ENCODE measurements at places on chromosomes 13 and 19.
A peak's percentile ranks its signal among the peaks of the same experiment; 100 is the strongest.

- DNase-seq = no peak
Measured at GRCh38 chr13:113819731-113820715, 43.9 kb downstream of the GAS6 start.

DNA sequence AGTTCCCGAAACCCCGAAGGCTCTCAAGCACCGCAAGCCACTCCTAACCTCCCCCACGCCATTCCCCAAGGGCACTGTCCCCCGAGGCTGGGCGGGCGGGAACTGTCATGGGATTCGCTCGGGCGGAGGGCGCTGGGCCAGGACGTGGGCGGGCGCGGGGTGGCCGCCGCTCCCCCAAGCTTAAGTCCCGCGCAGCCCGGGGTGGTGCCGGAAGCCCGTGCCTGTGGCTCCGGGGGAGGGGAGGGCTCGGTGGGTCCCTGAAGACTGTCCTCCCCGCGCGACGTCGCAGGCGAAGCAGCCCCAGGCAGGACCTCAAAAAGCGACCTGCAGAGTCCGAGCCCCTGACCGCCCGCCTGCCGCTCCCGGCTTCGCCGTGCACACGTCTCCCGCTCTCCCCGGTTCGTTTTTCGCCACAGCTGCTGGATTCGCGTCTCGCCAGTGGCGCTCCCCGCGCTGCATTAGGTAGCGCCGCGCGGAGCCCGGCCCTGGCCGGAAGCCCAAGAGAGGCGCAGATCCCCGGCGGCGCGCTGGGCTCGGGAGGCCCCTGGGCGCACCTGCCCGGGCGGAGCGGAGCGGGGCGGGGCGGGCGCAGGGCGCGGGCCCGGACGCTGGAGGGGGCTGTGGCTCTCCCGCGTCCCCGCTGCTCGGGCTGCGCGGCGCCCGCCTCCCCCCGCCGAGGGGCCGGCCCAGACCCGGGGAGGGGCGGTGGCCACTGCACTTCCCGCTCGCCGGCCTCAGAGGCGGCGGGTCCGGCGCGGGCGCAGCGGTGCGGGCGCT lies at the start of gene FARP1:
TSS of gene FARP1 (plus strand) at position 715 of the 777 bp plus-strand sequence. CDS start 70,149 bp downstream, outside the sequence.
- no peak for DNase-seq

DNA sequence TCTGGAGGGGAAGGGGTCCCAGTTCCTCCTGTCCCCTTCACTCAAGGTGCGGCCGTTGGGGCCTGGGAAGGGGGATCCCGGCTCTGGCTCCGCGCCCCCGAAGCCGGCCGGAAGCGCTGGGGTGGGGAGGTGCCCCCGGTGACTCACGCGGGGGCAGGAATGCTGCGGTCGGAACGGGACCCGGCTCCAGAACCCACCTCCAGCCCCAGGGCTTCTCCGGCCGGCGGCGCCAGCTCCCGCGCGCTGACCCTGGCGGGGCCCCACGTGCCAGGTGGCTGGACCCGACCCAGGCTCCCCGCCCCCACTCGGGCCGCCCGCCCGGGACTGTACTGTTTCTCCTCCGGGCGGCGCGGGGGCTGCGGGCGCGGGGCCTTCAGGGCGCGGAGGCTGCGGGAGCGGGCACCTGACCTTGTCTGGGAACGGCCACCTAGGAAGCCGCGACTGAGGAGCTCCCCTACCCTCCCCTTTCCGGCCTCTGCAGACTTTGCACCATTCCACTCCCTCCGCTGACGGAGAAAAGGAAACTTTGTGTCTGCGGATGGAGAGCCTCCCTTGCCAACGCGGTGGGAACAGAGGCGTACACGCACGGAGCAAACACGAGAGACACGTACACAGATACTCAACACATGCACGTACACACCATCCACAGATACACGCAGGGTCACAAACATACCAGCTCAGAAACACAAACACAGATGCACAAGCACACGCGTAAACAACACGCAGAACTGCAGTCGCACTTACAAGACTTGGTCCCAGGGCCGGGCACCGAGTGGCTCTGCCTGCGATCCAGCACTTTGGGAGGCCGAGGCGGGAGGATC lies 7.2 kb downstream of the AXL start:
- peak; percentile 92 for DNase-seq

- DNase-seq = no peak
Measured at GRCh38 chr13:101267656-101268055, 148.7 kb downstream of the NALCN start.

DNA sequence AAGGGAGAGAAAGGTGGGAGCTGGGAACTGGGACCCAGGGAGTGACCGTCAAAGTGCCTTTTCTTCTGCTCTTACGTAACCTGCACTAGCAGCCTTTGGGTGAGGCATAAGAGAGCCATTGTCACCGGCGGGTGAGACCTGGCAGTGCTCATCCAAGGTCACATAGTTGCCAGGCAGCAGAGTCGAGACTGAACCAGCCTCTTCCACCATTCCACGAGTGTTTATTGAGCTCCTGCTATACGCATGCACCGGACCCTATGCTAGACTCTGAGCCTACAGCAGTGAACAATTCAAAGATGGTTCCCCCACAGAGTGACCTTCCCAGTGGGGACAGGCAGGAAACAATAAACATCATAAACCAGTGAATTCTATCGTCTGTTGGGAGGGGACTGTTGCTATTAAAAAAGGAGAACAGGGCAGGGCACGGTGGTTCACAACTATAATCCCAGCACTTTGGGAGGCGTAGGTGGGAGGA lies 18.6 kb upstream of the STRN4 start:
- no peak for DNase-seq

GRCh38 chr19:29634423-29635130 lies 28.5 kb downstream of the POP4 start:
- no peak for DNase-seq

DNA sequence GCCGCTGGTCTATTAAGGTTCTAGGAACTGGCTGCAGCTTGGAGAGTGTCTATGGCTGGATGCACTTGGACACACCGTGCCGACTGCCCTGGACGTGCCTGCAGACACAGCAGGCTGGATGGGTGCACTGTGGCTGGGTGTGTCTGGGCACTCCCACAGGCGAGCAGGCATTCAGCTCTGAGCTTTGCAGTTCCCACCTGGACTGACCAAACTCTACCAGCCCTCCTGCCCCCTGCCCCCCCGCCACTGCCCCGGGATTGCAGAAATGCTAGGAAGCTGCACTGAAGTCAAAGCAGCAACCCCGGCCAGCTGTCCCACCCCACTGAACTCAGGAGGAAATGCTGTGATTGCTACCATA lies 7.0 kb upstream of the LRP3 start:
- no peak for DNase-seq

DNA sequence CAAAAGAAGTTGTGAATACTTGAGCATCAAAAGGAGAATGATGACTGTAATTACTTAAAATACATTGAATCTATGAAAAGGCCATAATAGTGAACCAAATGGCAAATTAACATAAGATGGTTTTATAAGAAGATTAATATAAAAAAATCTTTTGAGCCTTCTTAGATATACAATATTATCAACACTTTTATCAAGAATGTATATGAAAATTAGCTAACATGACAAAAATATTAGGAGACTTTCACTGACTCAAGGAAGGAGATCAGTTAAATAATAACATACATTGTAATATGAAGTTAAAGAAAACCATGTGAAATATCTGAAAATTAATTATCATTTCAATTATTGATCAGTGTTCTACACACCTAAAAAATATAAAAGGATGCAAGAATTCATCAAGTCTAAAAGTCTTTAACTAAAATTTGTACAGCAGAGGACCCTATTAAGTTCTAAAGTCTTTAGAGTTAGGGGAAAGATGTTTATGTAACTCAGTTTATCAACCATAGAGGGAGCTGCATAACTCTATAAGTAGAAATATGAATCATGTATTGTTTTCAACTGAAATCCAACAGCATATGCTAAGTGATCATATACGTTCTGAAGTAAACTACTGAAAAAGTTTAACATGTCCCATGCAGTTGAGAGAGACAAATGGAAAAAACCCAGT lies 756.1 kb upstream of the MIR17HG start:
- no peak for DNase-seq

GRCh38 chr19:10812902-10813404 lies 23.1 kb downstream of the TMED1 start:
- DNase-seq = peak; percentile 38

- DNase-seq = no peak
Measured at GRCh38 chr13:90120026-90120425, 1227.5 kb upstream of the MIR17HG start.

- no peak for DNase-seq
Measured at GRCh38 chr13:79492313-79492798, 11.4 kb downstream of the NDFIP2 start.

DNA sequence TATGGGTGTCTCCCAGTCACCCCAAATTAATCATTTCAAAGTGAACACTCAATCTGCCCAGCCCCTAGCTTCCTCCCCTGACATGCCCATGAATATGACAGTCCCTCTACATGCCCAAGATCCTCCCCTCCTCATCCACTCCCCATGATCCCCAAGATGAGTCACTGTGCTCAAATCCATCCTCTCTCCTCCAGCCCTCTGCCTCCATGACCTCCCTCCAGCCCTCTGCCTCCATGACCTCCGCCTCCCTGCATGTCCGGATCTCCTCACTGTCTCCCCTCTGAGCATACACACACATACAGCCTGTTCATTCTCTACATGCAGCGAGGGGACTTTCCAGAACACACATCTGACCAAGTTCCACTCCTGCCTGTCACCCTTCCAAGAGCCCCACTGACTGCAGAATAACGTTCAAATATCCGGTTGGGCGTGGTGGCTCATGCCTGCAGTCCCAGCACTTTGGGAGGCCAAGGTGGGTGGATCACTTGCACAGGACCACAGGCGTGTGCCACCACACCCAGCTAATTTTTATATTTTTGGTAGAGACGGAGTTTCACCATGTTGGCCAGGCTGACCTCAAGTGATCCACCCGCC lies 18.4 kb upstream of the FEM1A start:
- no peak for DNase-seq

DNA sequence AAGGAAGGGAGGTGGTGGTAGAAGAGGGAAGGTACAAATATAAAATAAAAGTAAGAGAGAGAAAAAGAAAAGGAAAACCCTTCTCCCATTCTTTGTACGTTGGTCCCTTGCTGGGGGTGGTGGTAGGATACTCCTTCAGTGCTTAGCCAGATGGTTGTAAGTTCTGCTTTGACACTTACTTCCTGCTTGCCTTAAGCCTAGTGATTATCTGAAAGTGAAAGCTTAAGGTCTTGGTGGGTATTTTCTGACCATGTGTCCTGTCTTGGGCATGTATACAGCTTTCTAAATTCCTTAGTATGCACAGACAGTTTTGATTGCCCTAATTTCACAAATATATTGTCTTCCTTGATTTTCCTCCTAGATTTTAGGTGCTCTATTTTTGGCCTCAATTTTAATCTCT lies 314.8 kb downstream of the PCDH17 start:
- no peak for DNase-seq

- DNase-seq = no peak
Measured at GRCh38 chr13:32472194-32472621, 44.3 kb upstream of the N4BP2L1 start.

DNA sequence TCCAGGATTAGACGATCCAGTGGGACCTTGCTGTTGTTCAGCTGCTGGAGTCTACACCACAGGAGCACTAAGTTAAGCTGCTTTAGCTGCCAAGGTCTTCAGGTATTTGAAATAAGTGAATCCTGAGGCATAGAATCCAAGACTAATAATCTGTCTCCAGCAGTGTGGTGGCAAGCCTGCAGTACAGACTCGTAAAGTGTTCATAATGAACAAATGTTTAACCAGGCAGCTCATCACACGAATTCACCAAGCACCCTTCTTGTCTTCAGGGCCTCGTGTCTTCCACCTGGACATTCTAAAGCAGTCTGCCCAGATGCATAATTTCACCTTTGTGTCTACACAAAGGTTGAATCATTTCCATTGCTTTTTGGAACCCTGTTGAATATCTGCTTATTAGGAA lies 5.3 kb downstream of the ATP11A start:
- DNase-seq = peak; percentile 18

DNA sequence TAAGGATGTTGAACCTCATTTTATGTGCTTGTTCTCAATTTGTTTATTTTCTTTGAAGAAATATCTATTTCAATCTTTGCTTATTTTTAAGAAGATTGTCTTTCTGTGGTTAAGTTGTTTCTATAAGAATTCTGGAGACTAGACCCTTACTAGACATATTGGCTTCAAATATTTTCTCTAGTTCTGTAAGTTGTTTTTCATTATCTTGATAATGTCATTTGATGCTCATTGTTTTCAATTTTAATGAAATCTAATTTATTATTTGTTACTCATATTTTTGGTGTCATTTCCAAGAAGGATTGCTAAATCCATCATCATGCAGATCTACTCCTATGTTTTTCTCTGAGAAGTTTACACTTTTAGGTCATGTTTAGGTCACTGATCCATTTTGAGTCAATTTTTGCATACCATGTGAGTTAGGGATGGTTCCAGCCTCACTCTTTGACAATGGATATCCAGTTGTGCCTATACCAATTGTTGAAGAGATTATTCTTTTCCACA lies 874.8 kb upstream of the SLITRK6 start:
- no peak for DNase-seq

DNA sequence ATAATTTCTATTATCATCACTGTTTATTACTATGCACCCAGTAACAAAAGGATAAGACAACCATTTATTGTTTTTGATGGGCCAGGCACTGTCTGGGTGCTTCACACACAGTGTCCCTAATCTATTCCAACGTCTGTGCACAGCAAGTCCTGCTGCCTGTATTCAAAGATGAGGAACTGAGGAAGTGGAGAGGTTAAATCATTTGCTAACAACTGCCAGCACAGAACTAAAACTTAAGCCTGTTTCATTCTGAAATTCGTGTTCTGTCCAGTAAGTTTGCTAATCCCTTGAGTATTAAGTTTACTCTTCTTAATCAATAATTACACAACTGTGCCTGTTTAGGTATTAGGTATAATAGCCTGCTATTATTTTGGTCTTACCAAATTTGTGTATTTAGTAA lies 41.9 kb downstream of the TEX26 start:
- no peak for DNase-seq

DNA sequence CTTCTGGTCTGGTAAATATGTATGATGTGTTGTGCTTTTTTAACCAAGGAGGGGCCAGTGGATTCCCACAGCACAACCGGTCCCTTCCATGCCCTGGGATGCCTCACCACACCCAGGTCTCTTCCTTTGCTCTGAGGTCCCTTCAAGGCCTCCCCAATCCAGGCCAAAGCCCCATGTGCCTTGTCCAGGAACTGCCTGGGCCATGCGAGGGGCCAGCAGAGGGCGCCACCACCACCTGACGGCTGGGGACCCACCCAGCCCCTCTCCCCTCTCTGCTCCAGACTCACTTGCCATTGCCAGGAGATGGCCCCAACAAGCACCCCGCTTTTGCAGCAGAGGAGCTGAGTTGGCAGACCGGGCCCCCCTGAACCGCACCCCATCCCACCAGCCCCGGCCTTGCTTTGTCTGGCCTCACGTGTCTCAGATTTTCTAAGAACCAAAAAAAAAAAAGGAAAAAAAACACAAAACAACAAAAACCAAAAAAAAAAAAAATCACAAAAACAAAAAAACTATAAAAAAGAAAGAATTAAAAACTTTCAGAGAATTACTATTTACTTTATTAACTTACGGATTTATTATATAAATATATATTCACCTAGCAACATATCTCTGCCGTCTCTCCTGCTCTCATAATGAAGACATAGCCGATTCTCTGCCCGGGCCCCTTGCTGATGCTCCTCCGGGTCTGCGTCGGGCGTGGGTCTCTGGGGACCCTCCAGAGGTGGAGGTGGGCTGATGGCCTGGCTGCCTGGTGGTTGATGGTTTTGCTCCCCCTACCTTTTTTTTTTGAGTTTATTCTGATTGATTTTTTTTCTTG lies 14.4 kb downstream of the CAPN12 start:
- DNase-seq = no peak

- peak; percentile 52 for DNase-seq
Measured at GRCh38 chr13:44402899-44403445, 29.3 kb downstream of the SERP2 start.
